ENCODE measurements at places on chromosomes 2 and 18. TPM values are rescaled to one million over a fixed set of nuclear protein-coding genes. Genes with fewer than 3 reads are reported as not detected.

RNF103 gene
- total RNA-seq: 28.6 TPM

IL36B gene
- total RNA-seq: not detected

LOXL3 gene
- total RNA-seq: 1.6 TPM

HOXD13 gene
- not detected for total RNA-seq

PLEKHH2 gene
- total RNA-seq: 0.33 TPM

PCARE gene
- not detected for total RNA-seq

L3MBTL4 gene
- total RNA-seq: 0.33 TPM

TWIST2 gene
- total RNA-seq: 1.8 TPM

IL1RL1 gene
- 31.0 TPM for total RNA-seq

KCNE4 gene
- under 0.01 TPM for total RNA-seq

ADRA2B gene
- total RNA-seq: not detected

CAPN13 gene
- total RNA-seq: not detected

MARCO gene
- not detected for total RNA-seq

IL1F10 gene
- not detected for total RNA-seq

PHOSPHO2 gene
- 3.6 TPM for total RNA-seq

MYO3B gene
- under 0.01 TPM for total RNA-seq

GAREM2 gene
- 1.5 TPM for total RNA-seq

KIAA2012 gene
- not detected for total RNA-seq

EFEMP1 gene
- total RNA-seq: 6,170 TPM

GALNT5 gene
- not detected for total RNA-seq

ALPI gene
- not detected for total RNA-seq

DSC3 gene
- 0.33 TPM for total RNA-seq

TCF23 gene
- not detected for total RNA-seq

DSC2 gene
- not detected for total RNA-seq

Measured in vein endothelial cell (primary cell).